Stimulated activated CD8-positive, alpha-beta memory T cell treated with anti-CD3 and anti-CD28 coated beads, Interleukin-15, amount 100 ng/mL, for 4 hours (primary cell): ENCODE measurements at places on chromosomes 1 and 21.

DNA sequence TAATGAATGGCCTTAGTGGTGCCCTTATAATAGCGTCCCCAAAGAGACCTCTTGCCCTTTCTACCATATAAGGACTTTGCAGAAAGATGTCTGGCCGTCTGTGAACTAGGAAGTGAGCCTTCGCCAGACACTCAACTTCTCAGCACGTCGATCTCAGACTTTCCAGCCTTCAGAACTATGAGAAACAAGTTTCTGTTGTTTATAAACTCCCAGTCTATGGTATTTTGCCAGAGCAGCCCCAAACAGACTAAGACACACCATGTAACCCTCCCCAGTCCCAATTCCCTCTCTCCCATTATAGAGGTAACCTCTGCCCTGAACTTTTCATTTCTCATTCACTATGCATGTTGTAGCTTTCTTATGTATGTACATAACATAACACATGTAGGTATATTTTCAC is 55.7 kb downstream of the NID1 start:
- DNase-seq, result no peak

DNA sequence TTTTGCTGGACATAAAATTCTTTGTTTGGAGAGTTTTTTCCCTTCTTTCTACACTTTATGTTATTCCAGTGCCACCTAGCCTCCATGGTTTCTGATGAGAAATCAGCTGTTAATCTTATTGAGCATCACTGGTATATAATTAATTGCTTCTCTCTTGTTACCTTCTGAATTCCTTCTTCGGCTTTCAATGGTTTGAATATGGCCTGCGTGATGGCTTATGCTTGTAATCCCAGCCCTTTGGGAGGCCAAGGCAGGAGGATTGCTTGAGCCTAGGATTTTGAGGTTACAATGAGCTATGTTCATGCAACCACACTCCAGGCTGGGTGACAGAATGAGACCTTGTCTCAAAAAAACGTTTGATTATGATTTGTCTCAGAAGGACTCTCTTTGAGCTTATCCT is 13.0 kb upstream of the CNIH4 start:
- DNase-seq, result no peak

GRCh38 chr1:116508984-116509980 is 61.5 kb downstream of the CD58 start:
- no peak for DNase-seq

DNA sequence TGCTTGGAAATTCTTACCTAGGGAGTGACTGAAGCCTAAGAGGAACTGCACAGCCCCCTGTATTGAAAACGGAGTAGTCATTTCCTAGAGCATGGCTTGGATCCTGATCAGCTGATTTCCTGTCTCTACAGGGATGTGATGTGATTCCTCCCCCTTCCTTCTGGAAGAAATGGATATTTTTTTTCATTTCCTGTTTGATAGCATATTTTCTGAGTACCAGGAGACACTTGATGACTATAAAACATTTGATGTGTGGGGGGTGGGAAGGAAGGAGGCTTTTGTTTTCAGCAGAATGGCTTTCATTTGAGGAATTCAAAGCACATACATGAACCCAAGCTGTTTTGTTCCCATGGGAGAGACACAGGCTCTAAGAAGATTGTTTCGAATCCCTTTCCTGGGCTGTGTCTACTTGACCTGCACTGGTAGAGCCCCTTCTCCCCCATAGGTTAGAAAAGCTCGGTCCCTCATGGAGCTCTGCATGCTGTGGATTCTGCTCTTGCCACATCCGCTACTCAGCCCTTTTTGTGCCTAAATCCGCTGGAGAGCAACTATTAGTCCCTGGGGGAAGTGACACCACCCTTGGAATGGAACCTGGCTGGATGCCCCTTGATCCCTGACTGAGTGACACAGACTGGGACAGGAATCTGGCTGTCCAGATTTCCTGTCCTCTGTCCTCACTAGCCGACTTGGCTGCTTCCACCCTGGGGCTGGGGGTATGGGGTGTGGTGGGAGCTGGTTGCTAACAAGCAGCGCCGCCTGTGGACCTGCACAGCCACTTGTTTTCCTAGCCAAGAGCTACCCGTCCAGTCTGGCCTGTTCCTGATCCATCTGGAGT is 71.8 kb upstream of the MACF1 start:
- no peak for DNase-seq

DNA sequence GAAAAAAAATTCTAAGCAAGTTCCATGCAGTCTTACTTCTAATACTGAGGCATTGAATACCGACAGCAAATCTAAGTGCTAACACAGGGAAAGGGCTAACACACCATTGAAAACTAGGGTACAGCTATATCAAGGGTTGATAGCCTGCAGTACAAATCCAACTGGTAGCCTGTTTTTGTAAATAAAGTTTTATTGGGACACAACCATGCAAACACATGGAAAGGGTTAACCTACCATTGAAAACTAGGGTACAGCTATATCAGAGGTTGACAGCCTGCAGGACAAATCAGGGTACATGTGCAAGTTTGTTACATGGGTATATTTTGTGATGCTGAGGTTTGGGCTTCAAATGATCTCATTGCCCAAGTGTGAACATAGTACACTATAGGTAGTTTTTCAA is 212.9 kb downstream of the HIVEP3 start:
- DNase-seq, result no peak

- DNase-seq, result no peak
Observed at GRCh38 chr1:53473463-53473862, 14.3 kb downstream of the DMRTB1 start.

DNA sequence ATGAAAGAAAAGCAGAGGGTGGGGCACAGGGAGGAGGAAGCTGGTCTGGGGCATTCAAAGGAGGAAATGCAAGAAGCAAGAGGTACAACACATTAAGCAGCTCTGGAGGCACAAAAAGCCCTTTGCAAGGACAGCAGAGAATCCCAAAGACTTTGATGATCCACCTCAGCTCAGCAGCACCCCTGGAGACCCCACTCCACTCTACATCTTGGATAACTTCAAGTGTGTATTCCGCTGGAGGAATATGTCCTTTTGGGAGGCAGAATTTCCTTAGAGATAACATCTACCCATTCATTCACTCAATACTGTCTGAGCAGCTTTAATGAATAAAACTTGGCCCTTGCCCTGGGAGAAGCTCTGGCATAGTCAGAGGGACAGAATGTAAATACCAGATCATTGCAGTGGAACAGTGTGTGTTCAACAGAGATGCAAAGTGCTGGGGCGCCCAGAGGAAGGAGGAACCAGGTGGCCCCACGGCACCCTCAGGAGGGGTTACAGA is 599.7 kb downstream of the KIF26B start:
- DNase-seq, result no peak

GRCh38 chr1:218364028-218364710 is 19.0 kb downstream of the TGFB2 start:
- no peak for DNase-seq

GRCh38 chr1:8171751-8172464 is 145.8 kb upstream of the ERRFI1 start:
- no peak for DNase-seq

DNA sequence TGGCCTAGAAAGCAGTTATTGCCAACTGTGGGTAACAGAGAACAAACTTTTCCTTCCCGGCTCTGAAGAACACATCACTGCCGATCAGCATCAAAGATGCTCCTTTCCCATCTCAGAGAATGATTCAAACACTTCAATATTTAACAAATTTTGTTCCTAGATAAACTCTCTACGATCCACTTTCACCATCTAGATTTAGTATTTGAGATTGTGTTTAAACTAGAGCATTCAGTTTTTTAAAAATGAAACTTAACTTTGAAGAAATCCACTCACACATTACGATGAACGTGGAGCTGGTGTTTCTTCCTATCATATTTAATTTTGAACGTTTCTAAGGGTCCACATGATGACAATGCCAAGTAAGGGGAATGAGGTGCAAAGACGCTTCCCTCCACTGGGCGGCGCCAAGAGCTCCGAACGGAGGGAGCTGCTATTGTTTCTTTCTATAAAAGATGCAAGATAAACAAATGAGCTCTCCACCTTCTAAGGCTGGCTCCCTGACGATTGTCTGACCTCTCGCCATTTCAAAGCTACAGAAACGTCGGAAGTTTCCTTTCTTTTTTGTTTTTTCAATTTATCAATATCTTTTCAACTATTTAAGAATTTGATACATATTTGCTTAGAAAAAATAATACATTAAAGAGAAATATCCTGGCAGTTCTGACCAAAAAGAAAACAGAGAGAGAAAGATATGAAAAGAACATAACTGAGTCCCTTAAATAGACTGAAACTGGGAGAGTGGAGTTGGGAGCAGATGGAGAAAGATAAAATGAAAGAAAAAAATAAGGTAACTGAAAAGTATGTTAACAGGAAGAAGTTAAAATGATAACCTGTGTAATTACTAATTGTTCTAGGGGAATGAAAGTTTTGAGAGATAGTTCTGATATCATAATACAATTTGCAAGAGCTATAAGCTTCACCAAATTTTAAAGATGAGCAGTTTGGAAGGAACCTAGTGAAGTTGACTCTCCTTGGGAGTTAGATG is 4.4 kb upstream of the BARHL2 start:
- no peak for DNase-seq

GRCh38 chr1:1281533-1282321 is 1.5 kb downstream of the SCNN1D start:
- DNase-seq, result no peak

GRCh38 chr1:232531291-232531690 is 98.6 kb downstream of the SIPA1L2 start:
- no peak for DNase-seq

DNA sequence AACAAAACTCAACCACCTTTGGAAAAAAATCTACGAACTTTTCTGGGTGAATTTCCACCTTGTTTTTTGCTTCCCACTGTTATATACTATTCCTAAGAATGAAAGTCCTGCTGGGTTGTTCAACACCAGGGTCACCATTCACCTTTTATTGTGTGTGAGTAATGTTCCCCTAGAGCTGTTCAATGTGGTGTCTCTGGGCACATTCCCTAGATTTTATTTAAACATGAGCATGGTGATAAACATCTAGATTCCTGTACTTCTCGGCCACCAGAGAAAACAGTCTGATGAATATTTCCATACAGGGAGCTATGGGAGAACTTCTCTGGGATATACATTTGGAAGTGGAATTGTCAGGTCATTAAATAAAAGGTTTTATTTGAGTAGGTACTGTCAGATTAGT is 13.0 kb downstream of the FMN2 start:
- DNase-seq, result no peak

- DNase-seq, result no peak
Observed at GRCh38 chr1:13487143-13487868, 26.5 kb downstream of the LRRC38 start.

DNA sequence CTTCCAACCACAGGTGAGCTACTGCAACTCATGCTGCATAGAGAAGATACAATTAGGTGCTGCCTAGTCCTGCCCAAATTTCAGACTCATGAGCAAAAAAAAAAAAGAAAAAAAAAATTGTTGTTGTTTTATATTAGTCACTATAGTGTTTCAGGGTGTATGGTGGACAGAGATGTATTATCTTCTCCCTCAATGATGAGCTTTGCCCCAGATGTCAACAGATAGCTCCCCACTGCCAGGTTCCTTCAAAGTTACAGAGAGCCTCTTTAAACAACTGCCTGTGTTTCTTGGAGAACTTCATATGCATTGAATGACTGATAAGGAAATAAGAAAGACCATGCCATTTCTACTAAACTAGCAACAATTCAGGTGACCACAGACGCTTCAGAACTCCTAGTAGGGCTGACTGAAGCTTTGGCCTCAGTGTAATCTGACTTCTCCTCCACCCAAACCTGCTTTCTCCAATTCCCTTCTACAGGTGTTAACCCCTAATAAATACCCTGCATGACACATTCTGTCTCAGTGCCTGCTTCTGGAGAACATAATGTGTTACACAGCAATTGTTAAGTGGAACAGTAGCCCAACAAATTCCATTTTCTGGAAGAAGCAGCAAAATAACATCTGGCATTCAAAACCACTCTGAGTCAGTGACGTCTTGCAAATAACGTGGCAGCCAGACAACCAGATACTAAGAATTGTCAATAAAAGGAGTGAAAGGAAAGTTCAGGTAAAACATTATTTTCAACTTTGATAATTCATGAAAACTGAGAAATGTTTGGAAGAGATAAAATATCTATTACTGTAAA is 147.7 kb downstream of the CDC42BPA start:
- no peak for DNase-seq

- no peak for DNase-seq
Observed at GRCh38 chr1:5348732-5349465, 643.3 kb downstream of the NPHP4 start.

DNA sequence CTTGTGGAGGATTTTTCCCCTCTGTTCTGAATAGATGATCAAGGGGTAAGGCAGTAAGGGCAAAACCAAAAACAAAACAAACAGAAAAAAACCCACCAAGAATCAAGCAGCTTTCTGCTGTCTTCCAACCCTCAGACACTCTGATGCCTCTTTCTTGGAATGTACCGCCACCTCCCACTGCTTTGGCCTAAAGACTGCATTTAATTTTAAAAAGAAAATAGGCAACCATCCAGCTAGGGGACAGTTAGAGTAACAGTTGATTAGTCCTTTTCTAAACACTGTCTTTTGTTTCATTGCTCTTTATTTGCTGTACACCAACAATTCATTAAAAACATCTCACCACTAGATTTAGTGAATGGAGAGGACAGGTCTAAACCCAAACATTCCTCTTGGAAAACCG is 21.5 kb downstream of the WLS start:
- DNase-seq, result no peak

DNA sequence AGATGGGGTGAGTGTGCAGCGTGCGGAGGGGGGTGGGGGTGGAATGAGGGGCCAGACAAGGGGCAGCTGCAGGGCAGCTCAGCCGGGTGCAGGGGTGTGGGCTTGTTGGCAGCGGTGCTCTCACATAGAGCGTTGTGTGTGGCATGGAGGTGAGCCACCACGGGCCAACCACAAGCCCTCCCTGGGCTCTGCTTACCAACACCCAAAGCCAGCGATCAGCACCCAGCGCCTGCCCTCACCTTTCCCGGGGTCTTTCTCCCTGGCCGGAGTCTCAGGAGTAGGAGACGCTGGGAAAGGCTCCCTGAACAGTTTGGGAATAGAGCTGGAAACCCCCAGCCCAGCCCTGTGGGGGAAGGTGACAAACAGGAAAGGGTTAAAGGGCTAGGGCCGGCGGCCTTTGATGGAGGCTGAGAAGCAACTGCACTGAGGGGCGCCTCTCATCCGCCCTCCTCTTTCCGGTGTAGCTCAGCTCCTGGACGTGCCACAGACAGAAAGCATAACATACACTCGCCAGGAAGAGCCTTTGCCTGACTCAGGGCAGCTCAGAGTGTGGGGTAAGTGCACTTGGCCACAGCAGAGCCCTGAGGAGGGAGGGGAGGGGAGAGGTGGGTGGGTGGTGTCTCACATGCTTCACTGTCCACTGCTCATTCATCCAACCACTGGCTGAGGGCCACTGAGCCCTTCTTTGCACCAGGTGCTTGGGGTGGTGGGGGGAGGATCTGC is 577 bp downstream of the IKBKE start:
- no peak for DNase-seq

- DNase-seq, result no peak
Observed at GRCh38 chr1:5632224-5632623, 360.0 kb downstream of the NPHP4 start.

- no peak for DNase-seq
Observed at GRCh38 chr1:24173638-24174575, 13.2 kb downstream of the IFNLR1 start.

DNA sequence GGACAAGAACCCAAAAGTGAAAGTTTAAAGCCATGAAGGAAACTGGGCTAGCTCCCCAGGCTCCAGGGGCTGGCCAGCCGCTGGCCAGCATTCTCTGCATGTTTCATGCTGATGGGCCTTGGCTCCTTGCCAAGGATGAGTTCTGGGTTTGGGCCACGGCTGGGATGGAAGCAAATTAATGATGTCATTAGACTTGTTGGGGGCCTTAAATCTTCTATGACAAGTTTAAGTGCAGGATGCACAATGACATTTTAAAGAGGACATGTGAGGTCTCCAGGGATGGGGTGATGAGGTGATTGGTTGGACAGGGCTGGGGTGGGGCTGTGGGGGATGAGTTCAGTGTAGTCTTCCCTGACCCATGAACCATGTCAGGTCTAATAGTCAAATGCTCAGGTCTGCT is 199.6 kb downstream of the TRABD2B start:
- DNase-seq, result no peak
